ENCODE measurements at places on chromosomes 5 and 9.
A peak's percentile ranks its signal among the peaks of the same experiment; 100 is the strongest.

DNA sequence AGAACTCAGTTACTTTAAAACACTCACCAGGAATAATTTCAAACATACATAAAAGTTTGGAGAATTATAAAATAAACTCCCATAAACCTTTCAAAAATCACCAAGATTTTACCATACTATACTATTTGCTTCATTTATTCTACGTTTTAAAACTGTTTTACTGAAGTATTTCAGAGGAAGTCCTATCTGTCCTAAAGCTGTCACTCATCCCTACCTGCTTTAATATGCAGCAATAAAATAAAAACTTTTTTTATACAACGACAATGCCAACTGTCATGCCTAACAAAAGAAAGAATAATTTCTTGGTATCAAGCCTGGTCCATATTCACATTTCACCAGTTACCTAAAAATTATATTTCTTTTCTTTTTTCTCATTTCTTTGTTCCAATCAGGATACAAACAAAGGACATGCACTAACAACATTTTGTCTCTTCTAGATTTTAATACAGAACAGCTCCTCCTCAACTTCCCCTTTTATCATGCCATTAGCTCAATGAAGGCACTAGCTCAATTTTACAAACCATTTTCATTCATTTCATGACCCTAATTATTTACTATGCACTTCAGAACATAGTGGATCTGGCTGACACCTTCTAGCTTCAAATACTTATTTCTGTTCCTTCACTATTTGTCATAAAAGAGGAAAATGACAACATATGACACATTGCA lies 135.2 kb downstream of the GNAQ start:
- no peak for DNase-seq

- no peak for DNase-seq
Observed at GRCh38 chr5:128083811-128084227, 253 bp downstream of the SLC12A2 start.

- DNase-seq: peak; percentile 14
Observed at GRCh38 chr9:89756891-89757537, 152.2 kb downstream of the GADD45G start.

GRCh38 chr5:154610321-154611154 lies 132.5 kb upstream of the HAND1 start:
- DNase-seq: peak; percentile 95

- no peak for DNase-seq
Observed at GRCh38 chr5:55104036-55104772, 1.8 kb downstream of the GZMA start.

DNA sequence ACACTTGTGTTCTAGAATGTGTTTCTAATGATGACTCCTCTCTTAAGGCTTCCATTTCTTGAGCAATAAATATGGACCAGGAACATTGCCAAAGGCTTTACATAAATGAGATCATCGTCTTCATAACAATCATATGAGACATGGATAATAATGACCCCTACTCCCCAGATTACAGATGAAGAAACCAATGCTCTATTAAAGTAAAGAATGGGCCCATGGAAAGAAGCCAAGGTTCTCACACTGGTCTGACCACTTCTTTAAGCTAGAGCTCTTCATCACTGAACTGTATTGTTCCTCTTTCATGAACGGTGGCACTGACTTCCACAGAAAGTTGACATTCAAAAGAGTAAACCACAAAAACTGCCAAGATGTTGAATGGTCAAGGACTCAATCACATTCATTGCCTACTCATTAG lies 65.3 kb downstream of the MARCHF3 start:
- no peak for DNase-seq
